NCI-H187 (cell line): ENCODE measurements at places on chromosomes 1 and 21.
A peak's percentile ranks its signal among the peaks of the same experiment; 100 is the strongest.

- no peak for DNase-seq
Measured at GRCh38 chr1:33295023-33295422, 25.9 kb downstream of the A3GALT2 start.

DNA sequence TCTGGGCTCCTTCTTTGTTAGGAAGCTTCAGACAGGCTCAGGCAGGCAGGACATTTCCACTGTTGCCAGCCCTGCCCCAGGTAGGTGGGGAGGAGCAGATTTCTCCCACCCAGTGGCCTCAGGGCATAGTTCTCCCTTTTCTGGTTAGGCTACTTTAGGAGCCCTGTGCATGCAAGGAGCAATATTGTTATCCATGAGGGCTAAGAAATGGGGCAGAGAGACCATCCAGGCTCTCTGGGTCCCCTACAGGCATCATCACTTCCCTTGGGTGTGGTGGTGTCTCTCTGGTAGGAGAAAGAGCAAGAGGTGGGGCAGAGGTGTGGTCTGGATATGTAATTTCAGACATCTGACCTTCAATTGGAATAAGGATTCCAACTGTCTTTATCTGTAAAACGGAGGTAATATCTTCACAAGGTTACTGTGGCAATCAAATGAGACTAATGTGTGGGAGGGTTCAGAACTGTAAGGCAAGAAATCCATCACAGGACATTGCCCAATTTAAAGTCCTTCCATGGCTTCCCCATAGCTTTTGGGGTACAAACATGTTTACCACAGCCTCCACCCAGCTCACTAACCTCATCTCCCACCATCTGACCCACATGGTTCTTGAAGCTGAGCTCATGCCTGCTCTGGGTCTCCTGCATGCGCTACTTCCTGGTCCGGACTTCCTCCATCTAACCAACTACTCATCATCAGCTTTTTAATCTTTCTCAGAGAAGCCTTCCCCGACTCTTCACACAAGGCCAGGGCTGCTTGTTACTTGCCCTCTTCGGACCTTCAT is 26.1 kb downstream of the PCAT6 start:
- no peak for DNase-seq

DNA sequence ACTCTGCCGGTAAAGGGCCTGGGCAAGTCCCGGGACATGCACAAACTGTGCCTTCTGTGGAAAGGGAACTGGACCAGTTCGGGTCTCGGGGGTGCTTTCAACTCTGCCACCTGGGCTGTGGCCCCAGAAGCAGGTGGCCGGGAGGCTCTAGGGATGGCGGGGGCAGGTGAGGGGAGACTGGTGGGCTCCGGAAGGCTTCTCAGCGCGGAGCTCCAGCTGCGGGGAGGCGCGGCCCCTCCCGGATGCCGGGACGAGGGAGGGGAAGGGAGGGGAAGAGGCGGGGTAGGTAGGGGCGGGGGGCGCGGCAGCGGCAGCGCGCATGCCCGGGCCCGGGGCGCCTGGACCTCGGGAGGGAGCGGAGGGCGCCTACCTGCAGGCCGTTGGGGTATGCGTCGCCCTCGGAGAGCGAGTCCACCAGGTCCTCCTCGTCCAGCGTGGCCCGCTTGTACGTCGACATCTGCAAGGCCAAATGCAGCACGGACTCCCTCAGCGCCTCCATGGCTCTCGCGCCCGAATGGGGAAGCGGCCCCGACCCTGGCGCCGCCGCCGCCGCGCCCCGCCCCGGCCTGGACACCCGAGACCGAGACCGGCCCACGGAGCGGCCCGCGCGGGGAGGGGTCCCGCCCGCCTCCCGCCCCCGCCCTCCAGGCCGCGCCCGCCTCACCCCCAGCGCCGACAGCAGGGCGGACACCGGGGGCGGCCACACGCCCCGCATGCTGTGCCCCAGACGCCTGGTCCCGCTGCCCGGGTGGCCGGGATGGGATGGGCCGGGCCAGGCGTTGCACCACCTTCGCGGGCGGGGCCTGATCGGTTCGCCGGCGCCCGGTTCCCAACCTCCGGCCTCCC is at the start of gene ECE1:
Gene ECE1 (minus strand): TSS at position 764 of the 846 bp plus-strand sequence. CDS start 49 bp downstream, at position 715.
- DNase-seq: no peak

DNA sequence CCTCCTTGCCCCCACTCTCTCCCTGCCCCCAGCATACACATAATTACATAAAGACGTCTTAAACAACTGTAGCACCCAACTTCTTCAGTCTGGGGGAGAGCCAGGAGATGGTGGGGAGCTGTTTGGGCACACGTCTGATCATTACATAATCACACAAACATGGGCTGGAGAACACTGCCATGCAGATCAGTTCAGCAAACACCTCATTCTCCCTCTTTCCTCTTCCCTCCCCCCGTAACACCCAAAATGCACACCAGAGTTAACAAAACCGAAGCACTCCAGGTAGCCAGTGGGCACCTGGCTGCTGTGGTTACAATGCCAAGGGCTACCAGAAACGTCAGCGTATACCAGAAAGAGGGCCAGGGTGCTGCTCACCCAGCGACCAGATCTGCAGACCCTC is 1.6 kb downstream of the HIVEP3 start:
- no peak for DNase-seq

GRCh38 chr1:182205351-182206022 is 144.0 kb upstream of the ZNF648 start:
- no peak for DNase-seq

- DNase-seq: no peak
Measured at GRCh38 chr1:188794969-188795368, 1682.7 kb downstream of the BRINP3 start.

DNA sequence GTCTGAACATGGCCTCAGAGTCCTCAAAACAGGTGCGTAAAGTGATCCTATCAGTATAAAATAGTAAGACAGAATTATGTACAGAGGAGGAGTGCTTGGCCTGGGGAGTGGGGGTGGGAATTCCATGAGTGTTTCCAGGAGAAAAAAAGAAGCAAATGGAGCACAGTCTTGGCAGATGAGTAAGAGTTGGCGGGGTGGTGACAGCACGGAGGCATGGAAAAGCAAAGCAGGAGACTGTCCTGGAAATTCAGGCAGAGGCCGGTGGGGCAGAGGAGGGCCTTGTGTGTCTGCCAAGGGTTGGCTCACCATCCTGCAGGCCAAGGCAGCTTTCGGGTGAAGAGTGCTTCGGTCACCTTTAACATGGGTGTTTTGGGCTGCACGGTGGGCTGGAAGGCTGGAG is 63.4 kb downstream of the OPTC start:
- DNase-seq: no peak

DNA sequence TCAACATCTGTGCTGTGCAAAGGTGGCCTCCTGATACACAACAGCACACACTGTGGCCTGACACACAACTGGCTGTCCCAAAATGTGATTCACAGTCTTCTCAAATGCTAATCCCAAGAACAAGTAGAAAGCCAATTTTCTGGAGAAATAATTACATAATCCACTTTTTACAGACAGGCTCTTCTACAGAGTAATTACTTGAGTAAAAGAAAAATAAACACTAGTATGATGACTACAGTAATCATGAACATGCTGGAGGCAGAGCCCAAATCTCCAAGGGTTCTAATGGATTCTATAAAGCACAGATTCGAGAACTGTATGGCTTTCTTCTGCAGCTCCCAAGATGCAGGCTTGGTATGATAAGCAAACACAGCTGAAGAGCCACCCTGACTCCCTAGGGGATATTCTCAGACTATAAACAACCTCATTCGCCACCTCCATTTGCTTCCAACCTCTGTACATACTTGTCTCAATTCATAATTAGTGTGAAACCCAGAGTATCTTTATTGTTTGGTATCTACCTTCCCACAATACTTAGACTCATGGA is 81.9 kb downstream of the SIPA1L2 start:
- DNase-seq: peak; percentile 45

DNA sequence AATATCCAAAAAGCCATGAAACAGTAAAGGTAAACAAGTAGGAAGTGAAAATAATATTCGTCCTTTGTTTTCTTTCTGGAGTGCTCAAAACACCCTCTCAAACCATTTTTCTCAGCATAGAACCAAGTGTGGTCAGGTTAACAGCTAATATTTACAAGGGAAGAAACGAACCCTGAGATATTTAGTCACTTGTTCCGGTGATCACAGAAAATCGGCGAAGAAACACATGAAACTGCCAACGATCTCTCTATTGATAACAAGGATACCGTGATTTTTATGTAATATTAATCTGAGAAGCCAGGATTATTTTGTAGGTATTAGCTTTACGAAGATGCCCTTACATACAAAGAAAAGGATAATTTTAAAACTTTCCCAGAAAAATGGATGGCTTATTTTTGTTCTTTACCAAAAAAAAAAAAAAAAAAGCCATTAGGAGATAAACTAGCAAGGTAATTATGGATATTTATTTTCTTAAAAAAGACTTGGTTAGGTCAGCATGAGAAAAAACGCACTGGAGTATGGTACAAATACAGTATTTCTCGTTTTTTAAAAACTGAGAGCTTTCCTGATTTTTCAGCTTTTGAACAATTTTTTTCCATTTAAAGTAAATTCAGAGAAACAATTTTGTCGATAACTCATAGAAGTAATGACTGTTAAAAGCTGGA is 107.3 kb upstream of the HNRNPU start:
- DNase-seq: no peak

- no peak for DNase-seq
Measured at GRCh38 chr21:45001134-45002095, 61.6 kb downstream of the SLX9 start.

GRCh38 chr1:237590386-237590785 is 300.3 kb downstream of the ZP4 start:
- DNase-seq: no peak

- no peak for DNase-seq
Measured at GRCh38 chr1:218669431-218669830, 324.3 kb downstream of the TGFB2 start.

DNA sequence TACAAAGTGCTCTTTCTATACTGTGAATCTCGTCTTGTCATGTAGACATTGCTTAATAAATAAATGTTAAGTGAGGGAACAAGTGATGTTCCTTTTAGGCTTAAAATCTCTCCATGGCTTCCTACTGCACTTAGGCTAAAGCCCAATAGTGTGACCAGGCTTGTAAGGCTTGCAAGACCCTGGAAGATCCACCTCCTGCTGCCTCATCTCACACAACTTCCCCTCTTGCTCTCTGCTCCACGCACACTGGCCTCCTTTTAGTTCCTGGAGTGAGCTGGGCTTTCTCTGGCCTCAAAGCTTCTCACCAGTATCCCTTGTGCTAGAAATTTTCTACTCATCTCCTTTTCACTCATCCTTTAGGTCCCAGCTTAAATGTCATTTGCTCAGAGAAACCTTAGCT is 41.5 kb upstream of the DIPK1A start:
- no peak for DNase-seq

GRCh38 chr1:25640646-25641328 is 24.2 kb downstream of the MAN1C1 start:
- DNase-seq: no peak

GRCh38 chr1:226001963-226002666 is 3.0 kb upstream of the SDE2 start:
- peak; percentile 33 for DNase-seq

DNA sequence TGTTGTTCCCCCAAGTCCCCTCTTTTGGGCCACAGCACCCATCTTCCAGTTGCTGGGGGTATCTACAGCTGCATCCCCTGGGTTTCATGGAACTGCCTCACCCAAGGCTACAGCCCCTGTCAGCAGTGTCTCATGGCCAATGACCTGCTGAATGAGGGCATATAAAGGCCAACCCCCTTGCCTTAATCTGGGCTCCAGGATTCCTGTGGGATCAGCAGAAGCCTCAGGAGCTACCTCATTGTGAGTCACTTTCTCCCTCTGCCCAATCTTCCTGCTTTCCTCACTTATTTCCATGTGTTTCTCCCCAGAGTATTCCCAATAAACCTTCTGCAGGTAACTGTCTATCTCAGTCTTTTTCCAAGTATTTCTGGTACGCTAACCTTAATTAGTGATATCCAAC is 37.3 kb upstream of the SYT14 start:
- no peak for DNase-seq

GRCh38 chr1:112990271-112990670 is 34.3 kb upstream of the SLC16A1 start:
- no peak for DNase-seq

DNA sequence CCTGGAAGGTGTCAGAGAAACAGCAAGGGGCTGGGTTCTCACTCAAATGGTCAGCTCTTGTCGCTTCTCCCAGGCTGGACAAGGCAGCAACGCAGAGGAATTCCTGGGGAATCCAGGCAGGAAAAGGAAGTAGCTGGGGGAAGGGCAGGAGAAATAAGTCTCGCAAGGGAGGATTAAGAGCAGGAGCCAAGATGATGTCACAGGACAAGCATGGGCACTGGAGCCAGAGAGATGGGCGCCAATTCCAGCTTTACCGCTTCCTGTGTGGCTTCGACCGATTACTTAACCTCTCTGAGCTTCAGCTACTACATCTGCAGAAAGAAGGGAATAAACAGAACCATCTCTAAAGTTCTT is 70.5 kb downstream of the SSBP3 start:
- no peak for DNase-seq

GRCh38 chr1:3036447-3037280 is 15.4 kb downstream of the ACTRT2 start:
- DNase-seq: no peak

- DNase-seq: no peak
Measured at GRCh38 chr1:15546641-15547040, 20.0 kb downstream of the DNAJC16 start.

GRCh38 chr1:45870500-45870899 is 67.1 kb downstream of the MAST2 start:
- DNase-seq: no peak

GRCh38 chr1:107149946-107150345 is 9.1 kb downstream of the NTNG1 start:
- DNase-seq: no peak

DNA sequence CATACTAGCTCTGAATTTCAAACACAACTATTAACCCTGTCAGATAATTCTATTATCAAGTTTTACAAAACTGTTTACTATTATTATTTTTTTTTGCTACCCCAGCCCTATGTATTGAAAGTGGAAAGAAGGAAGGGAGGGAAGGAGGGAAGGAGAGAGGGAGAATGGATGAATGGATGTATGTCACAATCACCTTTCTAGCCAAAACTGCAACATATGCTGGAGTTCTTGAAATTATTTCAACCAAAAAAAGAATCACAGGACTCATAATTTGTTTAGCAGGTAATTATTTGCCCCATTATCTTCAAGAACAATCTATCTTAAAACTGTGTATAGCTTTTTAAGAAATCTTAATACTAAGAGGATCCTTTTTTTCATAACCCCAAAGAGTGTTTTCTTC is 5.4 kb downstream of the NRIP1 start:
- no peak for DNase-seq

DNA sequence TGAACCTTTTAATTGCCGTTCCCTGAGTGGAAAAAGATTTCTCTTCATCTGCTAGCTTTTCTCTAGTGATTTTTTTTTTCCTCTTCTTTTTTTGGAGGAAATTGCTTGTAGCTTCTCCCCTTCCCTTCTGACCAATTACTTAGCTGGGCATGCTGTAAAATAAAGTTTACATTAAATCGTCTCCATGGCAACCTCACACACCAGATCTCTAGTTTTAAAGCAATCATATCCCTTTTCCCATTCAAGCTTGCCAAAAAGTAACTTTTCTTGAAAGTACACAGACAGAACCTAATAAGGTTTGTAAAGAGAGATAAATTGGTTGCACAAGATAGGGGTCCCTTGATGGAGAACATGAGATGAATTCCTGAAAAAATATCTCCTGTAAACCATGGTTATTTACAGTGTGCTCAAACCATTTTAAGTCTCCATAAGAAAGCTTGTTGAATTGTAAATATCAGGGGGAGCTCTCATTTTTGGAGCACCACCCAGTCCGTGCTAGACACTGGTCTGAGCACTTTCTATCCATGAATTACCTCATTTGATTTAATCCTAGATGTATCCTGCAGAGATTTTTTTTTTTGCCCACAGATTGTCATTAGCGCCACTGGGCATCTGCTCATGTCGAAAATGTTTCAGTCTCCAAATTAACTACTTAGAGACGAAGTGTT is 32.6 kb upstream of the HTR1D start:
- no peak for DNase-seq
